SHP77 (cell line): ENCODE measurements at places on chromosomes 5 and 9.
A peak's percentile ranks its signal among the peaks of the same experiment; 100 is the strongest.

GRCh38 chr5:171951218-171951617 lies 55.2 kb downstream of the FBXW11 start:
- no peak for DNase-seq

DNA sequence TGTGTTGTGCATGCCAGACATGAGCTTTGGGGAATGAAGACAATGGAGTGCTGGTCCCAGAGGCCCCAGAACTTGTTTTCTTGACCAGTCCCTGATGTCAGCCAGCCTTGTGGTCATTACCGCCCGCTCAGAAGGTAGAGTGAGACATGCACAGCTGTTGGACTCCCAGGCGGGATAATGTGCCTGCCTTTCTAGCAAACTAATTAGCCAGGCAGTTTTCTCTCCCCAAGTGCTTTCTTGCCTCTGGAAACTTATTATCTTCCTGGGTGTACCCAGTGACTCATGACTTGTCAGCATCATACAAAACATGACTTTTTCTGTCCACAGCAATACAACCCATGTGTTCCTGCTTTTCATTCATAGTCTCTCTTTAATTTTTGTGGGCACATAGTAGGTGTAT lies 131.1 kb downstream of the RMI1 start:
- DNase-seq = no peak

DNA sequence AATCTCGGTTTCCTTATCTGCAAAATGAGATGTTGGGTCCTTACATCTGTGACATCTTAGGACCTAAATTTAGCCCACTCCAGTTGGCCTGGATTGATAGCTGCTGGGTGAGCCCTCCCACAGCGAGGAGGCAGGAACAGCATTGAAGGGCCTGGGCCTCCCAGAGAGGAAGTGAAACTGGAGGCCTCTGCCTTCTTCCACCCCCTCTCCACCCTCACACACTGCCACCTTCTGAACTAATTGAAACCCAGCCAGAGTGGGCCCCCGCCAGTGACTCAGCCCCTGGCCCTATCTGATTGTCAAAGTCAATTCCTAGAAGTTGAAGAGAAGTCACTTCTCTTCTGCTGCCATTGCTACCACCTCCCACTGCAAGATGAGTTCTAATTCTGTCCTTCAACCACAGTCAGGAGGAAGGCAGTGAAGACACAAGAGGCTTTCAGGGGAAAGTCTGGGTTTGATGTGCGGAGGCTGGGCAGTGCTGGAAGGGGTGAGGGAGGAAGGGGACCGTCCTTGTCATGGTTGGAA lies 55.2 kb upstream of the NEK6 start:
- no peak for DNase-seq

DNA sequence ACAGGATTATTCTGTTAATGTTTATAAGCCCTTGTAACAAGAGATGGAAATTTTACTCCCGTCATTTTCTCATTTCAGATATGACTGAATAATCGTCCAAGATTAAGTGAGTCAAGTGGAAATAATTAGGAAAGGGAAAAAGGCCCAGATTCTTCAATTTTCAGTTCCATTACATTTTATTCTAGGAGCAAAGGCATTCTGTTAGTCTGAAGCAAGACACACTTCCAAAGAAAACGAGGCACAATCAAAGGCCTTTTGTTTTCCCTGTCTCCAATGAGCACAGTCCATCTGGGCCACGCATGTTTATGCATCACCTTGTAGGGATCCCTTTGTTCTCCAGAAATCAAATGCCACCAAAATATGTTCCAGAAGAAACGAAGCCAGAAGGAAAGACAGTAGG lies 382.9 kb upstream of the RFX3 start:
- DNase-seq = no peak

DNA sequence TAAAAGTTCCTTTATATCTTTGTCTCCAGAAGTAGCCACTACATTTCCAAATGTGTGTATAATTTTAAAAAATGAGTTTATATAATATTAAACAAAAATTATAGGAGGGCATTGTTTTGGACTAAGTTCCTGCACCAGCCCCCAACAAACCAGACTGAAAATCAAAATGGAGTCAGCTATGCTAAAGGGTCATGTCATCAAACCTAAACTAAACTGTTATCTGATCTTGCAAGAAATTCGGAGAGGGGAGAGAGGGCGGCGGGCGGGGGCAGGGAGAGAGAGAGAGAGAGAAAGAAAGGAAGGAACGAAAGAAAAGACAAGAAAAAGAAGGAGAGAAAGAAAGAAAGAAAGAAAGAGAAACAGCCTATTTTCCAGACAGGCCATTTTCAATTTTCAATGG lies 63.5 kb downstream of the DOCK2 start:
- no peak for DNase-seq

- no peak for DNase-seq
Measured at GRCh38 chr5:139696167-139696893, 48.2 kb downstream of the CXXC5 start.

- no peak for DNase-seq
Measured at GRCh38 chr9:114392749-114393112, 4.9 kb upstream of the AKNA start.

DNA sequence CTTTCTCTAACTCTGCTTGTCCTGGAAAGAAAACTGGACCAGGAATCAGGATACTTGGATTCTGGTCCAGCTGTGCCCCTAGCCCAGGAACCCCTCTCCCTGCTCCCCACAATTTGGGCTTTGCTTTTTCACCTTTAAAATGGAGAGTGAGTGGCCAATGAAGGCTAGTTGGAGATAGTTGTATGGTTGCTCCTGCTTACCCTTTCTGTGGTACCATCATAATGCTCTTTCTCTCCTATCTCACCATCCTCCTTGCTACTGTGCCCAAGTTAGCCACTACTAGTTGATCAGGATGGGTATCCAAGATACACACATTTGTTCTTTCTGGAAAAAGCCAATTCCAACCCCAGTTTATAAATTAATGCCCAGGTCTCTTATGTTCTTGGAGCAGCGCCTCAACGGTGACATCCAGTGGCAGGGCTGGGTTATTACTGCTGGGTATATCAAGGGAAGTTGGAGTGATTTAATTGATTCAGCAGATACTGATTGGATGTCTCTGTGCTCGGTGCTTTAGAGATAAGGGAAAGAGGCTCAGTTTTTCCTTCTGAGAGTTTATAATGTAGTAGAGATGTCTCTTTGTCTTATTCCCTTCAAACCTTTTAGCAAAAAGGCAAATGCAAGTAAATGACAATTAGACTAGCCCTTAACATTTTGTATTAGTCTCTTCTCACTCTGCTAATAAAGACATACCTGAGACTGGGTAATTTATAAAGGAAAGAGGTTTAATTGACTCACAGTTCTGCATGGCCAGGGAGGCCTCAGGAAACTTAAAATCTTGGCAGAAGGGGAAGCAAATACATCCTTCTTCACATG lies 38.5 kb downstream of the FAXDC2 start:
- peak; percentile 44 for DNase-seq

DNA sequence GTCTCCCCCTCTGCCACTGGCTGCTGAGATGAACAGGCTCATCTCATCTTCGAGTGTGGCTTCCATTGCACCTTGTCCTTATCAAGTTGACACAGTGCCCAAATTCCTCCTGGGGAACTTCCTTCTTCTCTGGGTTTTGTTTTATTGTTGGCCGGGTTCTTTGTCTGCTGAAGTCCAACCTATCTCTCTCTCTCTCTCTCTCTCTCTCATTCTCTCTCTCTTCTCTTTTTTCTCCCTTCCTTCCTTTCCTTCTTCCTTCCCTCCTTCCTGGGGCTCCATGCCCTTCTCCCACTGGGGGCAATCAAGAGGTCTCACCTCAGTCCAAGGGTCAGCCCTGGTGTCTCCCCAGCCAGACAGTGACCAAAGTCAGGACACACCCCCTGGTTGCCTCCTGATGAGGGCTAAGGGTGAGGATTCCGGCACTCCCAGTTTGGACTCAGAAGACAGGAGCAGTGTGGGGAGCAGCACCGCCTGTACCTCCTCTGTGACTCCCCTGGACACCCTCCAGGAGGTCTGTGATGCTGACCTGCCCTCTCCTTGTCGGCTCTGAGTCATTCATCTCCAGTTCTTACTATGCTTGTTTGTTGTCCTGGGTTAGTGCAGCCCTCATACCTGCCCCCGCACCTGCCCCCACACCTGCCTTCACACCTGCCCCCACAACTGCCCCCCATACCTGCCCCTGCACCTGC lies 30.7 kb downstream of the KCNT1 start:
- no peak for DNase-seq

GRCh38 chr5:38086777-38087176 lies 171.6 kb upstream of the EGFLAM start:
- DNase-seq = no peak

DNA sequence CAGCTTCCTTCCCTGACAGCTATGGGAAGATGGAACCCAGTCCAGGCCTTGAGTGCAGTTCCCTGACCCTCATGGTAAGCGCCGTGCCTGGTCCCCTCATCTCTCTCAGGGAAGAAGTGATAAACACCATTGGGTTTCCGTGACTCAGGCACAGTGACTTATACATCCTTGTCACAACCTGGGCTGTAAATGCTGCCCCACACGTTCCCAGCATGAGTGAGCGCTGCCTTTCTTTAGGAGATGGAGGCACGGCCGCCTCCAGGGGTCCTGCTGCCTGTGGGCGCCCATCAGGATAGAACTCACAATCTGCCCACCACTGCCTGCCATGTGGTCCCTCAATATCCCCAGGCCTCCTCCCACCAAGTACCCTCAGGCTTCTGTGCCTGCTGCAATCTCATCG lies 8.3 kb upstream of the NKD2 start:
- DNase-seq = no peak

DNA sequence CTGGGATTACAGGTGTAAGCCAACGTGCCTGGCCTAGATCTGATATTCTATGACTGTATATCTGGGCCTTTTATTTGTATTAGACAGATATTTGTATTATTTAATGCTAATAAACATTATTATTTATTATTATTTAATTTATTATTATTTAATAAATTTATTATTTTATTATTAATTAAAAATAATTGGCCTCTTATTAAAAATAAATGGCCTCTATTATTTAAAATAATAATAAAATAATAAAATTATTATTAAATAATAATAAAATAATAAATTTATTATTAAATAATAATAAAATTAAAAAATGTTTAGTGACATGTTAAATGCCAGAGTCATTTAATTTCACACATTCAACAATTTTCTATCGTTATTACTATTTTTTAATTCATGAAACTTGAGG lies 9.8 kb upstream of the COL15A1 start:
- DNase-seq = no peak

DNA sequence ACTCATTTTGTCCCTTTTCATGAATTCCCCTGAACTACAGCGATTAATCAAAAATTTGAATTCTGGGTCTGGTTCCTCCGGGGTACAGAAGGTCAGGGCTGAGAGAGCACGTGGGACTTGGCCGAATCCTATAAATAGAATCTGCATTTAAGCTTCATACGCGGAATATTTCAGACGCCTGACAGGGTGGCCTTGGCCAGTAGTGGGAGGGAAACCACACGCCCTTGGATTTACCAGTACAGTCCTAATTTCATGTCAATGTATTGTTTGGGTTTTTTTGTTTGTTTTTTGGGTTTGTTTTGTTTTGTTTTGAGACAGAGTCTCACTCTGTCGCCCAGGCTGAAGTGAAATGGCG lies 21.5 kb upstream of the NIPBL start:
- DNase-seq = no peak

GRCh38 chr5:174514983-174515394 lies 209.4 kb upstream of the MSX2 start:
- no peak for DNase-seq

- DNase-seq = no peak
Measured at GRCh38 chr9:76316069-76316468, 78.2 kb downstream of the RFK start.

GRCh38 chr9:93619272-93619775 lies 42.9 kb downstream of the PHF2 start:
- DNase-seq = no peak

- no peak for DNase-seq
Measured at GRCh38 chr9:78325343-78325742, 28.4 kb downstream of the PSAT1 start.

DNA sequence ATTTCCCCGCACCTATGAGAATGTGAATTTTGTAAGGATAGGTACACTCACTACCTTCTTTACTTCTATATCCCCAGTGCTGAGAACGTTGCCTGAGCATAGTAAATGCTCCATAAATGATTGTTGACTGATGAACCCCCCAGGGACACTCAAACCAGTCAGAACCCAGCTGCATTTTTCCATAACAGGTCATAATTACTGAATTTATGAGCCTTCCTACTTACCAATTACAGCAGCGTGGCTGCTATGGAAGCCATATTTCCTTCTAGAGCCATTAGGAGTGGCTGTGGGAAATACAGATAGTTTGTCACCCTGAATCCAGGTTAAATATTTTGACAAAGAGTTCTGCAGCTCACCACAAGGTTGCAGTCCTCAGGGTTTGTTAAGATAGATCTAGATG lies 135.0 kb downstream of the TAF11L14 start:
- no peak for DNase-seq

DNA sequence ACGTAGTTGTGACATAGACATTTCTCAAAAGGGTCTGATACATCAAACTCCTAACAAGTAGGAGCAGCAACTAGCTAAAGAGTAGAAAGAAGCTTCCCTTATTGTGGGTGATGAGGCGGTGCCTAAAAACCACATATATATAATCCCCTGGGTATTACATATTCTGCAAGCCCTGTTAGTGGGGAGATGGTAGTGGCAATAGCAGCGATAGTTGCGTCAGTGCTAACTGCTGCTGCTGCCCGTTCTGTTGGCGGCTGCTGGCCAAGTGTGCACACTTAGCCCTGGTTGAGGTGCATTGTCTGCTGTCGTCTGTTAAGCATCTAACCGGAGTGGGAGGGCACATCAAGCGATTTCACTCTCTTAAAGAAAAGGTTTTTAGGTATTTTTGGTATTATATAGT lies 35.8 kb downstream of the VLDLR start:
- DNase-seq = no peak

- no peak for DNase-seq
Measured at GRCh38 chr5:72412283-72413055, 92.3 kb downstream of the PTCD2 start.

- DNase-seq = no peak
Measured at GRCh38 chr5:18601185-18601584, 966.9 kb downstream of the TAF11L14 start.

- DNase-seq = no peak
Measured at GRCh38 chr9:130241198-130241535, 24.4 kb upstream of the HMCN2 start.

DNA sequence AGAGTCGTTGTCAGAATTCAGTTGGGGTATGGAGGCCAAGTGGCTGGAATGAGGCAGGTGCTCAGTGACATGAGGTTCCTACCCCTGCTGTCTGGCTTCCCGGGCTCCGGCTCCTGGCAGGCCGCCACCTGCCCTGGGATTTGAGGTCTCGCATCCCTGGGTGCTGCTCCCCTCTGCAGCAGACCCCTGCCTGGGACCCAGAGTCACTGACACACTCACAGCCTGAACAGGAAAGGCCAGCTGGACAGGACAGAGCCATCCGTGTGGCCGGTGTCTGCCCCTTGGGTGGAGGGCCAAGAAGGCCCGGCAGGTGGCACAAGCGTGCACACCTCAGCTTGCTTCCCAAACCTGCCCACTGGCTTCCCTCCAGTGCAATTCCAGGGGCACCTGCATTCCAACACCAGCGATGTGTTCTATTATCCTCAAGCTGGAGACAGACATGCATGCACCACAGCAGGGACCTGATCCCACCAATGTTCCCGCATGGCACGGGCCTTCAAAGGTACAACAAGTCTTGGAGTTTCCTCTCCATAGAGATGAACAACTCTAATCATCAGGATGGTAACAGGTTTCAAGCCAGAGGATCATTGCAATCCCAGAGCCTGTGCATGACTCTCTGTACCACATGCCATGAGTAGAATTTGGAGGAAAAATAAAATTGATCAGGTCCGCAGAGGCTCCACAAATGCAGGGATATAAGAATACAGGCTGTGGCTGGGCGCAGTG lies 45.6 kb upstream of the RNF130 start:
- no peak for DNase-seq
